ENCODE measurements at places on chromosomes 2 and 18.

DNA sequence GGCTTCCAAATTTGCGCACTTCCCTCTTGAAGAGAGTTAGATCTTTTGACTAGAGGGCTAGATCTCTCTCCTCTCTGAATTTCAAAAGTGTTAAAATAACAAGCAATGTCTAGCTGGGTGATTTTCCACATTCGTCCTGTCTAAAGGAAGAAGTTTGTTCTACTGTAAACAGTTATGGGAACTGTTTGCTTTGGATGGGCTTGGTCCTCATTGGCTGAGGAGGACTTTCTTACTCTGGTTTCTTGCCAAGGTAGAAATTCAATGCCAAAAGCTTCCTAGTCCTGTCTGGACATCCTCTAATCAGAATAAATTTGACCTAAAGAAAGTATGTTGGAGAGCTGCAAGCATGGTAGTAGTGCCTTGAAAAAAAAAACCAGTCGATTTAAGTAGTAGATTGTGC, 47.4 kb upstream of the RAPH1 start:
- DNase-seq, result no peak

GRCh38 chr2:20350041-20350712, 467 bp downstream of the PUM2 start:
- DNase-seq, result peak; percentile 39

DNA sequence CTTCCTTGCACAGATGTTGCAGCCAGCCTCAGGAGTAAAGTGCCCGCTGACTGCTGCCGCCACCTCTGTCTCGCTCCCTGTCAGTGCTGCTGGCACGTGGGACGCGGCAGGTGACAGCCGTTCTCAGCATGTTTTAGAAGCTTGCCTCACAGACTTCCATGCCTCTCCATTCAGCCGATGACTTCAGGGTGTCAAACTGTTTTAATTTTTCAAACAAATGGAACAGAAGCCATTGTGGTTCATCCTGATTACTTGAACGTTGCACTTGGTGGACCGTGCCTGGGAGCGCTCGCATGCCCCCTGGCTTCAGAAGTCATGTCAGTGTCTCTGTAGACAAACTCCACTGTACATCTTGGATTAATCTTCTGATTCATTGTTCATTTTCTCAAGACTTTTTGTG, 62.7 kb upstream of the EML6 start:
- DNase-seq, result no peak

GRCh38 chr18:39365836-39366485, 1800.4 kb upstream of the CELF4 start:
- no peak for DNase-seq
